ENCODE measurements at places on chromosomes 13 and 19.
A peak's percentile ranks its signal among the peaks of the same experiment; 100 is the strongest.

- DNase-seq = no peak
Measured at GRCh38 chr13:42151781-42152180, 103.3 kb downstream of the DGKH start.

DNA sequence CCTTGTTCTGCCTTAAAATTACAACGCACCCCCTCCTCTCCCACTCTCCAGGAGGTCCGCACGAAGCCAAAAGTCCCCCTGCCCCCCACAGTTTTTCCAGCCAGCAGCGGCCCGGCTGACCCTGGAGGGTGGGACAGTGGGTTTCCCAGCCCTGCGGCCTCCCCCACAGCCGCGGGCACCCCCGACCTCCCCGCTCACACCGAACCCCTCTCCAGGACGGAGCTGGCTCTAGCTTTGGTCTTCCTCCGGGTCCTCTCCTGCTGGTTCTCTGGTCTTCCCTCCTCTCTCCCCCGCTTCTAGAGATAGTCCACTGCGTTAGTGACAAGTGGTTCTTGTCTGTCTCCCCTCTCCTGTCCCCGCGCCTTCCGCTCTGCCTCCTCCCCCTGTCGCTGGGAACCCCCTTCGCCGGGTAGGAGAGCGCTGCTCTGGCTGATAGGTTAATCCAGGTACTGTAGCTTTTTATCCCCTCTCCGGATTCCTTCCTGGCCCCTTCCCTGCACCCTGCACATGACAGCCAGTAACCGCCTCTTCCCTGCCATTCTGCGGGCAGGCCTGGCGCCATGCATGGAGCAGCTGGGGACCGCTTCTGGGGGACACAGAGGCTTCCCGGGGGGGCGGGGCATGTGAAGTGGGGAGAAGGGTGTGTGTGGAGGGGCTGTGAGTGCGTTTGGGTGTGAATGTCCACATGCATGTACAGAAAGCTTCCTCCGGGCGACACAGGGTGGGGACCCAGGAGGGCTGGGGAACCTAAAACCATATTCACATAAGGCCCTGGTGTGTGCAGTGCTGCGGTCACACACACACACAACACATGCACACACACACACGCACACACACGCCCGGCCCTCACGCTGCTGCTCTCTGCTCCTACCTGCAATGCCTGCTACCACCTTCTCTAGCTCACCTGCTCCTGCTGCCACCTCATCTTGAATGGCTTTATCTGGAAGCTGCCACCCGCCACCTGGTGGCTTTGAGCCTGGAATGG is 17.2 kb downstream of the PRR36 start:
- DNase-seq = no peak

DNA sequence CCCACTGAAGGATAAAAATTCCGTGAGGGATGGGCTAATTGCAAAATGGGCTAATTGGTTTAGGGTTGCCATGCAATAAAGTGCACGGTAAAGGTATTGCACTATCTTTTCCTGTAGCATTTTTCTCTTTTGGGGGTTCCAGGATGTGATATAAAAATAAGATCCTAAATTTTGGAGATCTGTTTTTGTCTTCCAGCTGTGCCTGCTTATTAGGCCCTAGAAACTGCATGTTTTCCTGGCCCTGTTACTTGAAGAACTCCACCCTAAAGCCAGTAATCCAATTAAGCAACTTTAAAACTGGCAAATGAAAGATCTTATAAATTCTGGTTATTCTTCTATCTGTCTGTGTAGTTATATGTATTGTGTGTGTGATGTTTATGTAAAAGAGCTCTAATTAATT is 2489.6 kb downstream of the PCDH9 start:
- no peak for DNase-seq

GRCh38 chr13:31649766-31650165 is 89.6 kb upstream of the RXFP2 start:
- no peak for DNase-seq

GRCh38 chr13:94569615-94570014 is 26.3 kb downstream of the TGDS start:
- DNase-seq = no peak

GRCh38 chr13:24693862-24694471 is 13.8 kb downstream of the ATP12A start:
- DNase-seq = peak; percentile 80

- DNase-seq = peak; percentile 54
Measured at GRCh38 chr19:4363571-4364304, 20.4 kb downstream of the MPND start.

DNA sequence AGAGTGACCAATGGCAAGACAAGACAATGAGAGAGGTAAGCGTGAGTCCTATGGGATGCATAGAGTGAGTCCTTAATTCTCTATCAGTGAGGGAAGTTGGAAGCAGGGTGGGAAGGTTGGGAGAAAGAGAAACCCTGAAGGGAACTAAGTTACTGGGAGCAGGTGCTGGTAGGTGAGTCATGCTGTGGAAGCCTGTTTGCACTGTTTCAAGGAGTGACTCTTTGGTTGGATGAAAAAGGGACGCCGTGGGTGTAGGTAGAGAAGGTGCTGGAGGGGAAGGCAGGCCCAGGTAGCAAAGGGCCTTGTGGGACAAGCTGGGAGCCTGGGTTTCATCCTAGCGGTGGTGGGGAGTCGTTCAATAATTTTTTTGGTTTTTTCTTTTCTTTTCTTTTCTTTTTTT is 21.9 kb downstream of the IGFL1 start:
- no peak for DNase-seq
